ENCODE measurements at places on chromosomes 5 and 9.

GRCh38 chr9:36492865-36493264 lies 79.8 kb upstream of the MELK start:
- DNase-seq = no peak

GRCh38 chr5:163089230-163089629 lies 348.2 kb upstream of the CCNG1 start:
- no peak for DNase-seq

DNA sequence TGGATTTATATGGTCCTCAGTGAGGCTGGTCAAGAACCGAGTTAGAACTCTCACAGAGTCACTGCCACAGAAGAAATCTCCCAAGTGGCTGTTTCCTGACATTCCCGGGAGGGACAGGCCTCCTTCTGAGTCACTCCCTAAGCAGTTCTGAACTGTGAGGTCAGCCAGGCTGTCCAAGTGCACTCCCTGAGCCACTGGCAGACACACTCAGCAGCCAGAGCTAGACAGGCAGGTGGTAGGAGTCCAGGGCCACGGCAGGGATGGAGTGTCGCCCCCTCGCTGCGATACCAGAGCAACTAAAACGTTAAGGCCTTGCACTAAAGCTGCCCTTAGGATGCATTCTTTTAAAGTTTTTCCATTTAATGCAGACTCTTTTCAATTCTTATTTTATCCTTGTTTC lies 3.4 kb downstream of the IL4 start:
- no peak for DNase-seq

DNA sequence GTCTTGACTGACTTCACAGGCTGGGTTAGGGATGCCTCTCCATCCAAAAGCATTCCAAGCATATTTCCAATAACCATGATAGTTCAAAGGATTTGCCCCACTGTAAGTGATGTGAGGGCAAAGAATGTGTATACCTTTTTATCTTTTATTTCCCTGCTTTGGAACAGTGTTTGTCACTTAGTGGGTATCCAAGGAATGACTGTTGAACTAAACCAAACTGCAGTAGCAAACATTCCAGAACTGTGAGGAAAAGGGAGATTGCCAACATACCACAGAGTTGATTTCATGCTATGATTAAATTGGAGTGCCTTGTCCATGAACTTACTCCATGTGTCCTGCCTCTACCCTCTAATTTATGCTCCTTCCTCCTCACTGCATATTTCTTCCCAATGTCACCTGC lies 400.0 kb downstream of the KIAA0825 start:
- no peak for DNase-seq

DNA sequence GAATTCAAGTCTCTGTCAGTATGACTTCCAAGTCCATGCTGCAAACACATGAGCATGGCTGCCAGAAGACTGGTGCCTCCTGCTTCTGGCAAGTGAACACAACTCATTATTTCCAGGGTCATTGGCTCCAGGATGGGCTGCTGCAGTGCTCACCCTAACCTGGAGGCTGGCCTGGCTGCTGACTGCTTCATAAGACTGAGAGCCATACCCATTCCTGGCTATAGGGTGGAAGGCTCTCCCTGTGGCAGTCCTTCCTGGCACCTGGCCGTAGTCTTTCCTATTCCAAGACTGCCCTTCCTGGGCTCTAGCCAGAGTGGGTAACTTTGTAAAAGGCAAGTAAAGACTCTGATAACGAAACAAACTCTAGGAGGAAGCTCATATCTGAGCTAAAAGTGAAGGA lies 51.2 kb downstream of the CXXC5 start:
- DNase-seq = no peak

- no peak for DNase-seq
Observed at GRCh38 chr5:117463881-117464570, 889.4 kb upstream of the SEMA6A start.

DNA sequence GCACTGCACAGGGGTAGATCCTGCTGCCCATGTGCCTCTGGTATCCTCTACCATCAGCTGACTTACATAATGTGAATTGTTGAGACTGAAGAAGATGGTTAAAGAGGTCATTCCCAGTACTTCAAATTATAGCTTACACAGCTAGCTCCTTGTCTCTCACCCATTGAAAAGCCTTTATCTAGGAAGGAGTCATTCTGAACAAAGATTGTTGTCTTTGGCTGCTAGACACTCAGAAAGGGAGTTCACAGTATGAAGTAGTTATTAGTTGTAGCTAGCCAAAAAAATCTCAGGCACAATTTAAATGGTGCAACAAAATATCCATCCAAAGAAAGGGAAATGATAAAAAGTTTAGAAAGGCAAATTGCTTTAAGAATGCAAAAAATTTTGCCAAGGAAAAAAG lies 102.0 kb upstream of the NREP start:
- no peak for DNase-seq

DNA sequence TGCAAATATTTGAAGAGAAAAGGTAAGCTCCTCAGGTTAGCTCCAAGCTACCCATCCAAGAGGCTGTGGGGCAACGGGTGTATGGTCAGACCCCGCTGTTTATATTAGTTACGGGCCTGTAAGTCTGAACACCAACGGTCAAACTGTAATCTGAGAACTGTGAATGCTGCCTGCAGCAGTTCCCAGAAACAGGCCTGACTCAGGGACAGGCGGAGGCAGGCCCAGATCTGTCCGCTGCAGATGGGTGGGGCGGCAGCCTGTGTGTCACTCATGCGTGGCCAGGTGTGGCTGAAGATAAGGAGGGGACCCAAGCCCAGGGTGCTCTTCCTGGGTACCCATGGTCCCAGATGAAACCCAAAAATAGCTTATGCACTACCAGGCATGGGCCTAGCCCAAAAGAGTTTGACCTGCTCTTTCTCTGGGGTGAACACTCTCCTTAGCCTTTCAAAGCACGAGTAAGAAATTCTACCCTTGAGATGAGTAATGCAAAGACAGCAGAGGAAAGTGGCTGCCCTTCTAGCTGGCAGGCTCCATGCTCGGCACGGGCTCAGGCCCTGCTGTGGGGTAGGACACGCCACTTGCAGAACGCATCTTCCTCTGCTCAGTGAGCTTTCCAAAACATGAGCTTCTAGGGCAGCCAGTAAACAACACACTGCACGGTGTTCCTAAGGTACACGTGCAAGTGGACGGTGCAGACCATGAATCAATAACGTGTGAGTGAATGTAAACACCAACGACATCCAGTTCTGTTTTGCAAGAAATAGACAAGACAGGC lies 9.1 kb downstream of the UBAC1 start:
- DNase-seq = no peak
